ENCODE measurements at places on chromosomes 13 and 19.
A peak's percentile ranks its signal among the peaks of the same experiment; 100 is the strongest.

DNA sequence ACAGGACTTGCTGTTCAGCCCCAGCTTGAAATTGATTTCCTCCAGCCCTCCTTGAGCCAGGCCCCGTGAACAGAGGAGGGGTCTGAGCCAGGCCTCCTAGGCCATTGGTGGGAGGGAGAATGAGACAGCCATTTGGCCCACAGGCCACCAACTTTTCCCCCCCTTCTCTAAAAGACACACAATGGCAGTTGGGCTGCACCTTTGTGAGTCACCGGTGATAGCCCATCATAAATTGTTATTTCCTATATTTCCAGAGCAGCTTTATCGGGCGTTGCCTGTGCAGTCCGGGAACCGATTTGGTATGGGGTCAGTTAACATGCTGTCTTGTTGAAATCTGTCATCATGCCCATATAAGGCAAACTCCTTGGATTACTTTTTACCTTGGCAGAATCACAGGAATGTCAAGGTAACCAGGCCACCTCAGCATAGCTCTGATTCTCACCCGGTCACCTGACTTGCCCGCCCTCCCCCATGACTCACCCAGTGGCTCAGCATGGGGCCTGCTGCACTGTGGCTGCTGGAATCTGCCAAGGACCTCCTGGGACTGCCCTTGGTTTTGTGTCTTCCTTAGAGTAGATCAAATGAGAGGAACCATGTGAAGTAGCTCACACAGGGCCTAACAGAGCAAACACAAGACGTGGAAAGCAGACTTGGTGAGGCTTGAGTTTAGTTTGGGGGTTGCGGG lies 36.1 kb downstream of the ACTN4 start:
- no peak for DNase-seq

- peak; percentile 24 for DNase-seq
Observed at GRCh38 chr13:43156916-43157315, 133.5 kb downstream of the DNAJC15 start.

GRCh38 chr19:23914402-23915286 lies at the start of gene ZNF726:
ZNF726 (plus strand) TSS chr19:23914886; CDS start chr19:23914995, 109 bp downstream.
- peak; percentile 78 for DNase-seq

- DNase-seq, result no peak
Observed at GRCh38 chr13:49410477-49410876, 33.4 kb downstream of the CAB39L start.

DNA sequence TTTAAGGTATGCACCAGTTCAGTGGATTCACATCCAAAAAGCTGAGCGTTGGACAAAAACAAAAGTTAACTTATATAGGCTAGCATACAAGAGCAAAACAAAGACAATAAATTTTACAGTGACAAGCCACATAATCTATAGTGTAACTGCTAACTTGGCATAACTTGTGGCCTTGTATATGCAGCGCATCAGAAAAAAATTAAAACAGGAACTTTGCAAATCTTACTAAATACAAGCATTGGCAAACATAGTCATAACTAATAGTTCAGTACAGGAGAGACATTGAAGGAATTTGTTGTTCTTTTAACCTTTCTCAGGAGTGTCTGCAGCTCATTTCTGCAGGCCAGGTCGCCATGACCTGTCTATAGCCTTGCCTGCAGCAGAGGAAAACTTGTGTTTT lies 54.6 kb downstream of the OR10H4 start:
- DNase-seq, result no peak

GRCh38 chr13:98731925-98732324 lies 20.5 kb downstream of the SLC15A1 start:
- DNase-seq, result no peak

GRCh38 chr19:19033176-19033425 lies 216 bp downstream of the SUGP2 start:
- DNase-seq, result no peak

- no peak for DNase-seq
Observed at GRCh38 chr19:28987177-28987576, 225.8 kb downstream of the UQCRFS1 start.

GRCh38 chr13:50069261-50069660 lies 54.0 kb downstream of the KCNRG start:
- no peak for DNase-seq

DNA sequence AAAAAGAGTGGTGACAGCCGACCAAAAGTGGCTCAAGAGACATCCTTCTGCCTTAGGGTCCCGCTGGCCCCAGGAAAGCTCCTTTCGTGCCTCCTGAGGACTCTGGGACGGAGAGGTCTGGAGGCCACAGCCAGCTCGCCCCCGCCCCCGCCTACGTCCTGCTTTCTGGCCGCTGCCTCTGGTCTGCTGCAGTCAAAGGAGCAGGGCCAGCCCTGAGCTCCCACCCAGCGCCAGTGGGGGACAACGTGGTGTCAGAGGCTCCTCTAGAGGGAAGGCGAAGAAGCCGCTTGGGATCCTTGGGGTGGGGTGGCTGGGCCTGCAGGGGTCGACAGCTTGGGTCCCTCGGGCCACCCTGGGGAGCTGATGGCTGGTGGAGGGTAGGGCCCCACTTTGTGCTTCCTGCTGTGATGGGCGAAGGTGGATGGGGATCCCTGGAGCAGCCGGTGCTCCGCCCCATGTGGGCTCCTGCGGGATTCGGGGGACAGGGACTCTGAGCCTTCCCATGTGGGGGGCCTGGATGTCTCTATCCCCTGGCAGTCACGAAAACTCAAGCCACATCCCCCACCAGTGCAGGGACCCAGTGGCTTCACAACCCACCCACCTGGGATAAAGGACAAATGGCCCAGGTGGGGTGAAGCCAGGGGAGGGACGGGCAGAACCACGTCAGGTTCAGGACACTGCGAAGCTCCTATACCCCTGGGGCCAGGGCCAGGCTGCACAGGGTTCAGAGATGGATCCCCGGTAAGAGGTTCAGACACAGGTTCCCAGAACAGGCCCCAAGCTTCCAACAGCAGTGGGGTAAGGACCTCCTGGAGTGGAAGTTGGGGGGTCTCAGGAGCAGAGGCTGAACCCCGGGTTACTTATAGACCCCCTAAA lies 9.0 kb upstream of the DIRAS1 start:
- DNase-seq, result no peak

GRCh38 chr19:48770266-48770665 lies 14.9 kb downstream of the FGF21 start:
- peak; percentile 84 for DNase-seq

DNA sequence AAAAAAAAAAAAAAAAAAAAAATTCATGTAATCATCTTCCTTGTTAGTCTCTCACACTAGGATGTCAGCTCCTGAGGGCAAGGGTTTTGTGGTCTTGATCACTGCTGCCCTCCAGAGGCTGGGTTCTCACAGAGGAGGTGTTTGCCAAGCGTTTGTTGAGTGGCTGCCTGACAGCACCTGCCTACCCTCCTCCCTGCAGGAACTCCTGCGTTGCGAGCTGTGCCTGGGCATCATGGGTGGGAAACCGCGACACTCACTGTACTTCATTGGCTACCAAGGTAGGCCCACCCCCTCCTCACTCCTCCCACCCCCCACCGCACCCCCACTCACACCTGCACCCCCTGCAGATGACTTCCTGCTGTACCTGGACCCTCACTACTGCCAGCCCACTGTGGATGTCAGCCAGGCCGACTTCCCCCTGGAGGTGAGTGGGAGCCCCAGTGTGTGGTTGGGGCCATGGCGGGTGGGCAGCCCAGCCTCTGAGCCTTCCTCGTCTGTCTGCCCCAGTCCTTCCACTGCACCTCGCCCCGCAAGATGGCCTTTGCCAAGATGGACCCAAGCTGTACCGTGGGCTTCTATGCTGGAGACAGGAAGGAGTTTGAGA lies 8.1 kb downstream of the ATG4D start:
- no peak for DNase-seq

- DNase-seq, result no peak
Observed at GRCh38 chr19:340620-341385, 3.8 kb downstream of the MIER2 start.

DNA sequence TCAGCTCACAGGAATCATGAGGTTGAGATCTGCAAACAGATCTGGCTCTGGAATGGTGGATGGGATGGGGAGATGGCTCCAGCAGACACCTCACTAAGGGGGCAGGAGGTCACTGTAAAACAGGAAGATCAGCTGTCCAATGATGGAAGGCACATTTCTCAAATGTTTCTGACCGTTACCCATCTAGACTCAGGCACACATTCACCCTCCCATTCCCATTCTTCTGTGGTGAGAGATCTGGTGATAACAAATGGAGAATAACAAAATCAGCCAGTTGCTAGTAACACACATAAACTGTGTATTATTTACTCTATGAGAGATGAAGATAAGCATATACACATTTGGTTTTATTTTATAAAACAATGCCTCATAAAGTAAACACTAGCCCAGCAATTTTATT lies 235.9 kb downstream of the TSHZ3 start:
- peak; percentile 29 for DNase-seq

DNA sequence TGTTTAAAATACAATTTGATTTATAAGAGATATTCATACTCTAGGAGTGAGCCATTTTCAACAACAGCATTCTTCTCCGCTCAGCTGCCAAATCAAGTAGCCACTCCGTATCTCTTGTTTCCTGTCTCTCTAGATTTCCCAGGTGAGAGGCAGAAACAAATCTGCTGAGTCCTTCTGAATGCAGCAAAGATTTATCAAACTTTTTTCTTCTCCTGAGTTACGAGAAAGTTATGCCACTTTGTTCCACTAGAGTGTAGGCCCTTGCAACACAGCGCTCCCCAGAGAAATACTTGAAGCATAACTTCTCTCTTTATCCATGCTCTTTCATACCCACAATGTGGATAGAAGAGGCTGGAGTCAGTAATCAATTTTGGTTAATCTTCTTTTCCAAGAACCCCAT lies 1960.8 kb downstream of the OLFM4 start:
- no peak for DNase-seq

DNA sequence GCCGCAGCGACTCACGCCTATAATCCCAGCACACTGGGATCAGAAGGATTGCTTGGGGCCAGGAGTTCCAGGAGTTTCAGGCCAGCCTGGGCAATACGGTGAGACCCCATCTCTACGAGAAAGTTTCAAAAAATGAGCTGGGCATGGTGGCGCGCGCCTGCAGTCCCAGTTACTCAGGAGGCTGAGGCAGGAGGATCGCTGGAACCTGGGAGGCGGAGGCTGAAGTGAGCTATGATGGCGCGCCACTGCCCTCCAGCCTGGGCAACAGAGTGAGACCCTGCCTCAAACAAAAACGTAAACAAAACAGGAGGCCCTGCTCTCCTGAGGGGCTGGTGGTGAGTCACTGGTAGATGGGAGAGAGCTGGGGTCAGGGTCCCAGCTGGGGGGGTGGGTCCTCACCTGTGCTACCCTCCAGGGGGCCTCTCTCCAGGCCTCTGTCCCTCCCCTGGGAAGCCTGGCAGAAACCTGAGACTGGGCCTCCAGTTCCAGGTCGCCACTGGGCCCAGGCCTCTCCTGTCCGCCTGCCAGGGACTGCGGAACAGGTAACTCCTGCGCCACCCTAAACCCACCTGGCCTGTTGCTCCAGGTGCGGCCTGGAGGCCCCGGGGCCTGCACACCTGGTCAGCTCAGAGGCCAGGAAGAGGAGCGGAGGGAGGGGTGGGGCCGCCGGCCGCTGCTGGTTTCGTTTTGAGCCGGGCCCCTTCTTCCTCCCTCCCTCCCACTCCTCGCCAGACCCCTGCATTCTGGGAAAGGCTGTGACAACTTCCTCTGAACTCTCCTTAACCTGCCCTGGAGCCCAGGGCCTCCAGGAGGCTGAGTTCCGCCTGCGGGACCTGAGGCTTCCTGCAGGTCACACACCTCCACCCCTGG lies 17.2 kb upstream of the ZBTB7A start:
- DNase-seq, result no peak

GRCh38 chr13:111541752-111542529 lies 221.5 kb downstream of the TEX29 start:
- no peak for DNase-seq

Data from AG09309 (cell line).